Activated CD4-positive, CD25-positive, alpha-beta regulatory T cell (primary cell): ENCODE measurements at places on chromosomes 7 and 10.

- DNase-seq = no peak
Measured at GRCh38 chr10:22324413-22324812, 3.5 kb downstream of the BMI1 start.

DNA sequence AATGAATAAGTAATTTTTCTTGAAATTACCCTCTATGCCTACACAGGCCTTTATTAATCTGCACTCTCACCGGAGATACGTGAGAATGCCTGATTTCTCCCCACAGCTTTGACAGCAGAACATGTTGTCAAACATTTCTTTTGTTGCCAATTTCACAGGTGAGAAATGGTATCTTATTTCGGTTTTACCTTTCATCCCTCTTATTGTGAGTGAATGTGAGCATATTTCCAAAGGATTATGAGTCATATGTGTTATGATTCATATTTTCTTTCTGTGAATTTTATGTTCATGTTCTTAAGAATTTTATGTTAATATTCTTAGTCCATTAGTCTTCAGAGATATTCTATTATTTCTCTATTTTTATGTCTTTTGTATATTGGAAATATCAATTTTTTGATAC is 965.1 kb downstream of the CCSER2 start:
- no peak for DNase-seq

GRCh38 chr7:27895551-27895950 is 155.6 kb downstream of the TAX1BP1 start:
- DNase-seq = no peak

- no peak for DNase-seq
Measured at GRCh38 chr10:35594115-35595079, 10.7 kb upstream of the GJD4 start.

DNA sequence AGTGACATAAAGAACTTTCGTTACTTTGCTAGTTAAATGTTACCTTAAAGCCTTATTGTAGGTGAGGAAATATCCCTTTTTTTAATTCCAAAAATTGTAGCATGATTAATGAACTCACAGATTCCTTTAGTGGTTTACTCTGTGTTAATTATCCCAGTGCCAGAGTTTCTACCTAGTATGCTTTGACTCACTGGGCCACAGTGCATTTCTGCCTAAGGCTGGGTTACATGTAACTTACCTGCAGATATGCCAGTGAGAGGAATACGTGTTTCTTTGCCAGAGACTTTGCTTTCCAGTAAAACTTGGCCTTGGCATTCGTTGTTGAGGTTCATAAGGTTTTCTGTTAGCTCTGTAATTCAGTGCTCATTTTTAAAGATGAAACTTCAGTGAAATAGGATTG is 380.8 kb upstream of the LRGUK start:
- DNase-seq = no peak

- DNase-seq = no peak
Measured at GRCh38 chr7:42692621-42693020, 219.2 kb downstream of the C7orf25 start.

DNA sequence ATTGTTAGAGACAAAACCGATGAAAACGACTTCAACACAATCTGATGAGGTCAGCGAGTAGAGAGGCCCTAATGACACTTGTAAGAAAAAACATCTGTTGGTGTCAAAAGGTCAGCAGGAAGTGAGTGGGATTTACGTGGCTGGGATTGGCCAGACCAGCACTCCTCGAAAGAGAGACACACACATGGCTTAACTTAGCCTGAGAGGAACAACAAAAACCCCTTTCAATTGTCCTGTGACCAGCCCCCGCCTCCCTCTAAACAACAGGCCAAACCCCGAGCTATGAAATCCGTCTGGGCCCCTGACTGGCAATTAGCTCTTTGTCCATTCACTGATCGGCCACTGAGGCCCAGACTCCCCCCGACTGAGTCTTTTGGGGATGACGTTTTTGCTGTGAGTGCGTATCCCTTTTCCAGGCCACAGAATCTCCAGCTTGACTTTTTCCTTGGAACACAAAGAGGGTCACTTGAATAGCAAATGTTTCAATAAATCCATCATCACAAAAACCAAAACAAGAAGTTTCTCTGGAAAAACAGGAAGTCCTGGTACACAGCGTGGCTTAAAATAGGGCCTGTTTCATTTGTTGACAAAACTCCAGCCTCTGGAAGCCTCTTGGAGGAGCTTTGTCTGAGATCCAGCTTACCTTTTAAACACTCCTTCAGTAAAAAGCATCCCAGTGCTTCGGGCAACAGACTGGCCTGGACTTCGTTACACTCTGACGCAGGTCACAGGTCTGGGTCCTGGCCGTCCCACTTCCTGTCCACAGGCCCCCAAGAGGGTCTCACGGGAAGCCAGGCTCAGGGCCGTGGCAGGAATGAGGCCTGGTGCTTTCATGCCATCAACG is 103.0 kb downstream of the CTBP2 start:
- DNase-seq = no peak

- no peak for DNase-seq
Measured at GRCh38 chr7:151821806-151822540, 54.9 kb downstream of the PRKAG2 start.

- no peak for DNase-seq
Measured at GRCh38 chr10:102413053-102413705, 5.4 kb downstream of the PSD start.

- DNase-seq = no peak
Measured at GRCh38 chr7:1474736-1475135, 15.5 kb upstream of the MICALL2 start.

- DNase-seq = no peak
Measured at GRCh38 chr7:50531928-50532327, 33.3 kb downstream of the DDC start.

- no peak for DNase-seq
Measured at GRCh38 chr7:50119815-50120637, 27.0 kb upstream of the ZPBP start.

GRCh38 chr7:124246262-124246863 is 213.5 kb upstream of the TMEM229A start:
- no peak for DNase-seq

DNA sequence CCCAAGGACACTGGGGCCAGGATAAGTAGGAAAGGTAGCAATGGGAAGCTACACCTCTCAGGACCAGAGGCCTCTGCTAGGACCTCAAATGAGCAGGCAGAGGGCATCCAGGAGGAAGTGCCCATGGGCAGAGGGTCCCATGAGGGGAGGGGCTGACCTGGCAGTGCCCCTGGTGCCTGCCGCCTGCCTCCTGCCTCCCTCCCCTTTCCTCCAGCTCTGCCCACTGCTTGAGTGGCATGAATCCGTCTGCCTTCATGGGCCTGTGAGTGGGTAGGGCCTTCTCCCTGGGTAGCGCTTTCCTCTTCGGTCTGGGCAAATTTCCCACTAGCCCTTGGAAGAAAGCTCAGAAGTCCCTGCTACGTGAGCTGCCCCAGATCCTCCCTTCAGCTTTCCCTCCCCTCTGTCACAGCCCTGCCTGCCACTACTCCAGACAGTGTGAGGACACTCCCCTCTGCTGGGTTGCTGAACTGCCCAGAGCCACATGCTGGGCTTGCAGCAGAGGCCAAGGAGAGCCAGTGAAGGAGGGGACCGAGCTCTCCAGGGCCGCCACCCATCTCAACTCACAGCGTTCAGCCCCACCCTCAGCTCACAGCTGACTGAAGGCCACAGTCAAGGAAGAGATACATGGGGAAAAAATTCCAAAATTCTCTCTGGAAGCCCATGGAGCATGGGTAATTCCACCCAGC is 141.4 kb downstream of the ARHGAP22 start:
- DNase-seq = no peak

GRCh38 chr7:77525231-77525630 is 11.9 kb upstream of the PTPN12 start:
- no peak for DNase-seq

DNA sequence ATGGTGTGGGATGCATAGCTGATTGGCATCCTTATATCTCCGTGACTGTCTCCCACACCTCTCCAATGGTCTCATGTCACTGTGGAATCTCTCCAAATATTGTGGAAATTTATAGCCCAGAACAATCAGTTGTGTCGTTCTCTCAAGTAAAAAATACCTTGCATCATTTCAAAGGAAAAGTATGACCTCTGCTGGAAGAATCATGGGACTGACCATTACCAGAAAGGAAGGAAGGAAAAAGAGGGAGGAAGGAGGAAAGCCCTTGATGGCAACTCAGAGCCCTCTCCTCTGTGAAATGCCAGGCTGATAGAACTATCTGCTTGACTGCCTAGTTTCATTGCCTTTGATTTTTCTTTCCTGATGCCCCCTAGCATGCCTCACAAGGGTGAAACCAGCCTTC is 76.3 kb downstream of the FOXI2 start:
- no peak for DNase-seq

GRCh38 chr7:99242682-99243081 is 30.0 kb upstream of the MYH16 start:
- no peak for DNase-seq

DNA sequence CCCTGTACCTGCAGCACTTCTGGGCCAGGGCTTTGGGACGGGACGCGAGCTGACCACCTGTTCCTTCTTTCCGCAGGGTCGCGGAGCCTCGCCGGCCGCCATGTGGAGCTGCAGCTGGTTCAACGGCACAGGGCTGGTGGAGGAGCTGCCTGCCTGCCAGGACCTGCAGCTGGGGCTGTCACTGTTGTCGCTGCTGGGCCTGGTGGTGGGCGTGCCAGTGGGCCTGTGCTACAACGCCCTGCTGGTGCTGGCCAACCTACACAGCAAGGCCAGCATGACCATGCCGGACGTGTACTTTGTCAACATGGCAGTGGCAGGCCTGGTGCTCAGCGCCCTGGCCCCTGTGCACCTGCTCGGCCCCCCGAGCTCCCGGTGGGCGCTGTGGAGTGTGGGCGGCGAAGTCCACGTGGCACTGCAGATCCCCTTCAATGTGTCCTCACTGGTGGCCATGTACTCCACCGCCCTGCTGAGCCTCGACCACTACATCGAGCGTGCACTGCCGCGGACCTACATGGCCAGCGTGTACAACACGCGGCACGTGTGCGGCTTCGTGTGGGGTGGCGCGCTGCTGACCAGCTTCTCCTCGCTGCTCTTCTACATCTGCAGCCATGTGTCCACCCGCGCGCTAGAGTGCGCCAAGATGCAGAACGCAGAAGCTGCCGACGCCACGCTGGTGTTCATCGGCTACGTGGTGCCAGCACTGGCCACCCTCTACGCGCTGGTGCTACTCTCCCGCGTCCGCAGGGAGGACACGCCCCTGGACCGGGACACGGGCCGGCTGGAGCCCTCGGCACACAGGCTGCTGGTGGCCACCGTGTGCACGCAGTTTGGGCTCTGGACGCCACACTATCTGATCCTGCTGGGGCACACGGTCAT is 13.3 kb downstream of the GPR146 start:
- no peak for DNase-seq

DNA sequence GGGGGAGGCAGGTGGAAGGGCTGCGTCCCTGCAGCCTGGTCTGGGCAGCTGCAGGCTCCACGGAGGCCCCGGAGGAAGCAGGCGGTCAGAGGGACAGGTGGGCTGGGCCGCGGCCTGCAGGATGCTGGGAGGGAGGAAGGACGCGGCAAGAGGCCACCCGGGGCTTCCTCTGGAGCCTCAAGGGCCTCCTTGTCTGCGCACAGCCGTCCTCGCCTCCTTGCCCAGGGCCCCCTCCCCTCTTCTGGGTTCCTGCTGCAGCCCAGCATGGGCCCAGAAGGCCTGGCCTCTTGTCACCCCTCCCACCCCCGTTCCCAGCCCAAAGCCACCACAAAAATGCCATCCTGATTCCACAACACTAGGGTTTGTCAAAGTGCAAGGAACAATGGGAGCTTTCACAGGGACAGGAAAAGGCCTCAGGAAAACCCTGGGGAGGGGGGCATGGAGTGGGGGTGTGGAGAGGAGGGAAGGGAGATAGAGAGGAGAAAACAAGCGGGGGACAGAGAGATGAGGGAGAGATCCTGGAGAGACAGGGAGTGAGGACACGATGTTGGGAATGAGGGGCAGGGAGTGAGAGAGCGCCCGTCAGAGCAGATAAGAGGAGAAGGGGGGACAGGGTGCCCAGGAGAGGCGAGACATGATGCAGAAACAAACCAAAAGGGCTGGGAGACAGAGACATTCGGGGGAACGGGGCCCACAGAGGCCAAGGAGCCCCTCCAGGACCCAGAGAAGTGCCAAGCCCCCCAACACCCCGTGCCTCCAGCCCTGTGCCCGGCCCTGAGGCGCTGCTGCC is 41.8 kb downstream of the ZCCHC24 start:
- DNase-seq = no peak

DNA sequence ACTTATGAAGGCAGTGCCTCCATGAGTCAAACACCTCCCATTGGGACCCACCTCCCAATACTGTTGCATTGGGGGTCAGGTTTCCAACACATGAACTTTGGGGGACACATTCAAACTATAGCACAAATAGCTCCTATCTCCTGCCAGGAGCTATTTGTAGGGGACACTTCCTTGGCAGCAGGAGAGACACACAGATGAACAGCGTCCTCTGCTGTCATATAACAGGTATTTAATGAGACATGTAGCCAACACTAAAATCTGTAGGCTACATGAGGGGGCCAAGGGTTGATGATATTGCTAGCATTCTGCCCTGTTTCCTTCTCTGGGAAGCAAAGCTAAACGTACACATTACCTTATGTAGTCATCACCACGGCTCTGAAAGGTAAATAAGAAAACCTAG is 2.6 kb upstream of the GPR26 start:
- DNase-seq = no peak

- DNase-seq = no peak
Measured at GRCh38 chr7:106794276-106795083, 70.6 kb upstream of the PIK3CG start.

- no peak for DNase-seq
Measured at GRCh38 chr7:76206633-76207032, 4.9 kb downstream of the SRRM3 start.

DNA sequence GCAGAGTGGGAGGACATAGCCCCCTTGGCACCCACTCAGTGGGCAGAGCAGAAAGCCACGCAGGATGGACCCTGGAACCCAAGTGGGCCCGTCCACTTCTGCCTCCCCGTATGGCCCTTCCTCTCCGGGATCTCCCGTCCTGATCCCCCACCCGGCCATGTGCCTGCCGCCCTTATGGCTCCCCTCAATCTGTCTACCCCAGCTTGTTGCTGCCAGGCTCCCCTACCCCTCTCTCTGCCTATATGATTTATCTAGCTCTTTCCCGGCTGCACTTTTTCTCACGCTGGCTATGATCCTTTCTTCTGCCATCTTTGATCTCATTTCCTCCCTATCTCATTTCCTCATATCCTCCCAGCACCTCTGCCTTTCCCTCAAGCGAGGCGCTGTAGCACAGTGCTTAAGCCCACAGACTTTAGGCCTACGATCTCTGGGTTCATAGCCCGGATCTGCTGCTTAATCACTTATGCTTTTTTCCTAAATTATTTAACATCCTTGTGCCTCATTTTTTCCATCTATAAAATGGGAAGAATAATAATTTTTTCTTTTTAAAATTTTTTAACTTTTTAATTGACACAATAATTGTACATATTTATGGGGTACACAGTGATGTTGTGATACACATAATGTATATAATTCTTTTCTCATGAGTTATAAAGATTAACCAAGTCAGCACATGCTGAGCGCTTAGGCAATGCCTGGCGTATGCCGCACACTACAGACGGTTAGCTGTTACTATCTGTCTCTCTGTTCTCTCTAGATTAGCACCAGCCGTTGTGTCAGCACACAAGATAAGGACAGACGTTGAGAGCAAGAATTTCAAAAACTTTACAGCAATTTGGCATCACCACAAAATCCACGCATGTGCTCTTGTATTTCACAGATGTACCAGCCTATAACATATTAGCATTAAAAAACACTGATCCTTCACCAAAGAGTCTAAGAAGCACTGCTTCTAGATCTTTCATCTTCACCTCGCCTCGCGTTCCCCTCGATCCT is 18.1 kb downstream of the KCNH2 start:
- no peak for DNase-seq
